NCI-H1417 treated with DMSO at 0.1 percent for 48 hours (cell line): ENCODE measurements at places on chromosomes 2 and 18.
A peak's percentile ranks its signal among the peaks of the same experiment; 100 is the strongest.

DNA sequence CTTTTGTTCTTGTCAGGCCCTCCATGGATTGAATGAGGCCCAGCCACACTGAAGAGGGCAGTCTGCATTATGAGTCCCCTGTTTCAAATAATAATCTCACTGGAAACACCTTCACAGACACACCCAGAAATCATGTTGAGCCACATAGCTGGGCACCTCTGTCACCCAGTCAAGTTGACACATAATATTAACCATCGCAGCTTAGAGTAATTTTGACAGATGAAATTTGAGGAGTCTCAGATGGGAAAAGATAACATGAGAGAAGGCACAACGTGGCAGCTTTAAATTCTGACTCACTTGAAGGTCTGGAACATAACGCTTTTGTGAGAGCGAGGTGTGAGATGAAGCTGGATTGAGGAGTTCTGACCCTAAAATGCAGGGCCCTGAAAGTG, 70.9 kb upstream of the TMEM87B start:
- DNase-seq, result no peak

- DNase-seq, result no peak
Observed at GRCh38 chr2:12424809-12425208, 291.9 kb upstream of the TRIB2 start.

GRCh38 chr18:8658858-8659485, 46.4 kb upstream of the MTCL1 start:
- peak; percentile 57 for DNase-seq

- DNase-seq, result no peak
Observed at GRCh38 chr2:239826376-239826775, 198.8 kb downstream of the NDUFA10 start.

- no peak for DNase-seq
Observed at GRCh38 chr2:46045888-46046287, 251.3 kb upstream of the EPAS1 start.

DNA sequence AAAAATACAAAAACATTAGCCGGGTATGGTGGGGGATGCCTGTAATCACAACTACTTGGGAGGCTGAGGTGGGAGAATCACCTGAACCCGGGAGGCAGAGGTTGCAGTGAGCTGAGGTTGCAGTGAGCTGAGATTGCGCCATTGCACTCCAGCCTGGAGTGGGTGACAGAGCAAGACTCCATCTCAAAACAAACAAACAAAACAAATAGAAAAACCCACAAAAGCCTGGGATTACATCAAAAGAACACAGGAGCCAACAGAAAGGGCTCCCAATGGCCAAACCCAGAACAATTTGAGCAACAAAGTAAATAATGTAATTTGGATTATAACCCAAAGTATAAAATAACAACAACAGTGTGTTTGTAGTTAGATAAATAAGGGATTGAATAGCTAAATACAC, 159.8 kb downstream of the UXS1 start:
- DNase-seq, result no peak

GRCh38 chr2:187842978-187843847, 289.0 kb upstream of the TFPI start:
- peak; percentile 10 for DNase-seq

- no peak for DNase-seq
Observed at GRCh38 chr2:60047347-60047746, 506.1 kb downstream of the BCL11A start.

DNA sequence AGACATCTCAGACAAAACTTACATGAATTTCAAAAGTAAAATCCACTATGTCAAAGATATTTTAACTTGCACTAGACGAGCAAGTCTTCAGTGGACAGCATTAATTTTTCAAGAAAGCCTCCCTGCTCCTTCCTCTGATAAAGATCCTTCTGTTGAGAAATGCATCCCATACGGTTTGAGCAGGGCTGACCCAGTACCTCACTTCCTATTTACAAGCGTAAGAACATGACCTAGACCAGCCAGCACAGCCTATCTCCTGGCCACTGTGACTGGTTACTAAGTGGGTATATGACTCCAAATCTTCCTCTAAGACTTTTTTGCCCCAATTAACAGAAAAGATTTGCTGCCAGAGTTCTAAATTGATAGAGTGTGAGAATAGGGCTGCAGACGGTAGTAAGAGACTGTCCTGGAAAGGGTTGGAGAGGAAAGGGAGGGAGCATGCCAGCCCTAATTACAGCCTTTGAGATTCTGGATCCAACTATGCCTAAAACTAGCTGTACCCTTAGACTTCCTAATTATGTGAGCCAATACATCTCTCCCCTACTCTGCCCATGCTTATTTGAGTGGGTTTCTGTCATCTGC, 108.4 kb downstream of the PRELID3A start:
- no peak for DNase-seq

- peak; percentile 46 for DNase-seq
Observed at GRCh38 chr2:107806901-107807300, 19.8 kb upstream of the RGPD4 start.

DNA sequence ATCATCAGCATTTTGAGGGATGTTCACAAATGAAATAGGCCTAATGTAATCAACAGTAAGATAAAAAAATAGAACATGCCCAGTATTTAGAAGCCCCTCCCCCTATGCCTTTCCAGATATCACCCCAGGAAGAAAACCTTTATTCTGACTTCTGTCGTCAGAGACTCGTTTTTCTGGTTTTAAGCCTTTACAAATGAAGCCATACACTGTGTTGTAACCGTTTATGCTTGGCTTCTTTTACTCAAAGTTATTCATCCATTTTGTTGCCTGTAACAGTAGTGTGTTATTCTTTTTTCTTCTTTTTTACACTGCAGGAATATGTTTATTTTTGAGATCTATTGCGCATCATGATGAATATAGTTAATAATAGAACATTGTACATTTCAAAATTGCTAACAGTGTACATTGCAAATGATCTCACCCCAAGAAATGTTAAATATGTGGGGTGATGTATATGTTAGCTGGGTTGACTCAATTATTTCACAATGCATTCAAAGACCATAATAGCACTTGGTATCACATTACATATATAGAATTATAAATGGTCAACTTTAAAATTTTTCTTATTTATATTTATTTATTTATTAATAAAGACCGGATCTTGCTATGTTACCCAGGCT, 28.1 kb upstream of the PNPT1 start:
- DNase-seq, result peak; percentile 20

- no peak for DNase-seq
Observed at GRCh38 chr2:173358616-173359015, 3.9 kb downstream of the CDCA7 start.

DNA sequence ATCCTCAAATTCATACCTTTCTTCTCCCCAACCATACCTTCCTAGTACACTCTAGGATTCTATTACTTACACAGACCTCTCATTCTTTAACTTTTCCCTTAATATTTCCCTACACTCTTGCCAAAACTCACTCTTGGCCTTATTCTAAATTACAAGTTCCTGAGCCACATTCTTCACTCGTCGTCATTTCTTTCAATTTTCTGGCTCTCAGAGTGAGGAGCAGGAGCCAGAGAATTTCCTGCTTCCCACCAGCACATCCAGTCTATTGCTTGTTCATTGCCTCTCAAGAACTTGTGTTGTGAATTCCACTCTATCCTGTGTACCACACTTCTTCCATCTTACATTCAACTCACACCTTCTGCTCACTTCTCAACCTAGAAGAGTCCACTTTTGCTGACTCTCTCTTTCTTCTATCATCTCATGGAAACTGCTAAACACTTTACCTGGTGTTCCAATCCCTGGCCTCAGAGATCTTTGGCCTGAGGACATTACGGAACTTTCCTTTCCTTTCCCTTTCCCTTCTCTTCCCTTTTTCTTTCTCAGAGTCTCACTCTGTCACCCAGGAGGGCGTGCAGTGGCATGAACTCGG, 171.6 kb downstream of the PLCL1 start:
- no peak for DNase-seq

DNA sequence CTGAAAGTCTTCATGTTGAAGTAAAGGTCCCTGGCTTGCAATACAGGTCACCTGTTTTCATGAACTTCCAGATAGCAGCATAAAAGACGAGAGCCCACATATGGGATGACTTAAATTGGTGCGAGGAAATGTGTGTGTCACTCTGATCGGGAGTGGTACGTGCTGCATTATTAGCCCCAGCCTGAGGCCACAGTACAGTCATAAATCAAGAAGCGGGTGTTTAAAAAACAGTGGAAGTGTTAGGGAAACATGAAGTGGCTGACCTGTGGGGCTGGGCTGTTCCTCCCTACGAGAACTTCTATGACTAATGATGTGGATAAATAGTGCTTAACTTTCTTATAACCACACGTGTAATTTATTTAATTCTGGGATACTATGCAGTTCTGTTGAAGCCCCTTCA, 24.4 kb downstream of the RDH14 start:
- peak; percentile 82 for DNase-seq

GRCh38 chr2:48779019-48779716, 23.6 kb upstream of the LHCGR start:
- no peak for DNase-seq

DNA sequence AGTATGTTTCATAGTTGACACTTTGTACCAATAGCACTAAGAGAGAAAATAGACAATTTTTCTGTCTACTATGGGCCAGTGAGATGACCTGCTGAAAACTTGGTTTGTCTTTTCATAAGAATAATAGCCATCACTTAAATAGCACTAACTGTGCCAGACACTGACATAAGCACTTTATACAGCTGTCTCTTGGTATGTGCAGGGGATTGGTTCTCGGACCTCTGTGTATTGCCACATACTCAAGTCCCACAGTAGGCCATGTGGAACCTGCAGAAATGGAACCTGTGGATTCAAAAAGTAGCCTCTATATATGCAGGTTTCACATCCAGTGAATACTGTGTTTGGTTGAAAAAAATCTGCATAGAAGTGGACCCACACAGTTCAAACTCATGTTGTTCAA, 126.7 kb downstream of the XRCC5 start:
- DNase-seq, result no peak

GRCh38 chr2:15700131-15700530, 108.5 kb downstream of the DDX1 start:
- DNase-seq, result no peak

- DNase-seq, result no peak
Observed at GRCh38 chr2:54053830-54054229, 61.6 kb upstream of the ACYP2 start.

- no peak for DNase-seq
Observed at GRCh38 chr2:43174368-43174916, 52.0 kb downstream of the ZFP36L2 start.

DNA sequence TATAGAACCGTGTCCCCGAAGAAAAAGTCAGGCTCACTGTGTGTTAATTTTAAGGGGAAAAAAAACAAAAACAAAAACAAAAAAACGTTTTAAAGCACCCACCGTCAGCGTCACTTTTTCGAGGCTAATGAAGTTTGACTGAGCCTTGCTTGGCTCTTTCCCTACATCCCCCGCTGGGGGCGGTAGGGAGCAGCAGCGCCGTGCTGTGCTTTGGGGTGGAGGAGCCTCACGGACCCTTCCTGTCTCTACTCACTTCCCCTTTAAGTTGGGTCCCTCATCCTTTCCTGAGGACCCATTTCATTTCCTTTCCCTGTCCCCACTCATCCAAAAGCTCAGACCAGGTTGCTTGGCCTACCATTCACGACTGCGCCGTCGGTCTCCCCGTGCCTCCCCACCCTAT, 82.8 kb upstream of the RPL31 start:
- DNase-seq, result no peak

GRCh38 chr2:237411683-237412423, 2.1 kb downstream of the COL6A3 start:
- DNase-seq, result no peak

DNA sequence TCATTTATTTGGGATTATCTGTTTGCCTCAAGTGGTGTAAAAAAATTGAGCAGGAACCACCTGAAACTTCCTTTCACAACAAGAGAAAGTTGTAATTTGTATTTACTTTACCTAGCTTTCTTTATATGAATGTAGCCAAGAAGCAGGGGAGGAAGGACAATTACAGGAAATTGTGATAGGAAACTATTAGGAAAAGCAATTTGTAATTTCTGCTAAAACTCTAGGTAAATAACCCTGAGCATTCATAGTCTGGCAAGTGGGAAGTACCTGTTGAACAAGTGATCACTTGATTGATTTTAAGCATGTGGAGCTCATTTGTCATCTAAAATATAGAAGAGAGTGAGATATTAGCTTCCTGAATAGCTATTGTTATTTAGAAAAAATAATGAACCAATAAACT, 5.0 kb downstream of the TFPI start:
- no peak for DNase-seq

DNA sequence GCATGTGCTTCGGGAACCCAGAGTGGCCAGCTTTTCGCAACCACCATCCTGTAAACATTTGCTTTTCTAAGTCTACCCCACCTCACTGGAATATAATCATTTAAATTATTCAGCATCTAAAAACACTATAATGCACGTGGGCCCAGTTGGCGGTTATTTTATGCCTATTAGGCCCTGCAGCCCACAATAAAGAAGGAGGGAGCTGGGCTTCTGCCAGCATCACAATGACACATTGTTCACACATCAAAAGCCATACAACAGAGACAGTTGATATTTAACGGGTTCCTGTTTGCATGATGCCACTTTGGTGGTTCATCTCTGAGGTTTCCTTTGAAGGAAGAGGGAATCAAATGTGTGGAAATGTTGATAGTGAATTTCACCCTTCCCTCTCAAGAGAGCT, 916.0 kb upstream of the CELF4 start:
- DNase-seq, result no peak

DNA sequence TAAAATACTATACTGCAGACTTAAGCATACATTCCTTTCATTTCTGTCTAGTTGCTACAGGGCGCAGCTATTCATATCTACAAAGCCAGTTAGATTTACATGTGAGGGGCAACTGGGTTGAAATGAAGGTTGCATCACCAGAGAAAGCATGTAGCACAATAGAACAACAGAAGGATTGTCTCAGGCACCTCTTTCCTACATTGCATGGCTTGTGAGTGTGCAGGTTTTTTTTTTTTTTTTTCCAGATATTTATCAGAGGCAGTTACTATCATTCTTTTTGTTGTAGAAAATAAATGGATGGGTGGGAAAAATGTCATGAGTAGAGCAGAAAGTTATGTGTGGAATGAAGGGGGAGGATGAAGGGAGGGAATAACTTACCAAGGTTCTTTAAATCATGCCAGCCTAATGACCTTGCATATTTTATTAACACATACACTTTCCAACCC, 86.8 kb downstream of the ERBB4 start:
- DNase-seq, result no peak

GRCh38 chr2:145864501-145864900, 1344.6 kb upstream of the ZEB2 start:
- DNase-seq, result no peak

DNA sequence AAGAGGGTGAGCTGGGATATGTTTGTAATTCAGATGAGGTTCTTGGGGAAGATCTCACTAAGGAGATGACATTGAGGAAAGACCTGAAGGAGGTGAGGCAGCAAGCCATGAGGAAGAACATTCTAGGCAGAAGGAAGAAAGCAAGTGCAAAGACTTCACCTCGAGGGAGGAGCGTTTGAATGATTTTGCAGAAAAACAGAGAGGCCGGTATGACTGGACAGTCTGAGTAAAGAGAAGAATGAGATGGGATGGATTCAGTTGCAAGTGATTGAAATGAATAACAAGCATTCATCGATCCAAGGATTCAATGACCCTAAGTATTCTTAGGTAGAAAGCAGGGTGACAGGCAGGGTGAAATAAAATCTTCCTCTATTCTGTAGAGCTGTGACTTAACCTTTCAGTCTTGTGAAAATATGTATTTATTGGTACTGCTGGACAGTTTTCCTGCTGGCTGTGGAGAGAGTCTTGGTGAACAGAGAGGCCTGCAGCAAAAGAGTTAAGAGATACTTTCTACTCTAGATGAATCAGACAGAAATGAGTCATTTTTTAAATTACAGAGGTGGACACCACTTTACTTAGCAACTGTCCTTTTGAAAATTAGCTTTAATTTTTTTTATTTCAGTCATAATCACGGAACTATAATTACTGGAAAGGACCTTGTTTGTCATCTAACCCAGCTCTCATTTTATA, 278.4 kb downstream of the LRRTM1 start:
- DNase-seq, result no peak
